ENCODE measurements at places on chromosomes 11 and 22. TPM values are rescaled to one million over a fixed set of nuclear protein-coding genes. Genes with fewer than 3 reads are reported as not detected.

UCP3 gene
- 0.22 TPM for total RNA-seq

MMP1 gene
- 326 TPM for total RNA-seq

EFEMP2 gene
- 23.2 TPM for total RNA-seq

- no peak for DNase-seq
Measured at GRCh38 chr11:133164986-133165385, 367.3 kb downstream of the OPCML start.

- DNase-seq, result no peak
Measured at GRCh38 chr11:40274017-40274416, 1185.4 kb downstream of the LRRC4C start.

- no peak for DNase-seq
Measured at GRCh38 chr11:68215087-68215445, 2.0 kb upstream of the KMT5B start.

DNA sequence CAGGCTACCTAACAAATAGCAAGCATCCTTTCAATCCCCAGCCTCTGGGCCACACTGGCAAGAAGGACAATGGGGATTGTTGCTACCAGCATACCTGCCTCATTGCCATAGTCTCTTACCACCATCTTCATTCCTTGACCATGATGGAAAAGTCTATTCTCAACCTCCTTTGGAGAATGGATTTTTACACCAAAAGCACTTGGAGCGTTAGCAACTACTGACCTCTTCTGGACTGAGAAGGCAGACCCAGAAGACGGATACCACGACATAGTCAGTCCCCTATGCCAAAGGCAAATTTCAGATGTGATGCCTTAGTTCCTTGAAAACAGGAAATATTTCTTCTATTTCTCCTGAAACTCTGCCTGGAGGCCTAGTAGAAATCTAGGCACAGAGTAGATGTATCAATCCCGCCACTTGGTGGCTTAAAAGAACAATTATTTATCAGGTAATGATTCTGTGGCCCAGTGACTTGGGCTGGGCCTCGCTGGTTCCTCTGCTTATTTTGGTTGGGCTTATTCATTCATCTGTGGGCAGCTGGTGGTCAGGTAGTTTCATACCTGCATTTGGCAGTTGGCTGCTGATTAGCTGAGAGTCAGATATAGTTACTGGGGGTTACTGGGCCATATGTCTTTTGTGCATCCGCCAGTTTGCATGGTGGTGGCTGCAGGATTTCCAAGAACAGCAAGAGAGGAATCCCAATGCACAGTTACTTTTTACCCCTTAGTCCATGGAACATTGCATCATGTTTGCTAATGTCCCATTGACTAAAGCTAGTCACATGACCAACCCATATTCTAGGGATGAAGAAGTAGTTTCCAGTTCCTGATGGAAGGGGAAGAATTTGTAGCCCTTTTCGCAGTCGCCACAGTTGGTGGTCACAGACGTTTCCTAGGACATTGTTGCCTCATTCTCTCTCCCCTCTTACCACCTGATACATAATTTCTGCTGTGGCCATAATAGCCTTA is 75.2 kb downstream of the DHCR7 start:
- no peak for DNase-seq

GRCh38 chr22:50276143-50276542 is 6.0 kb upstream of the MAPK11 start:
- peak; percentile 80 for DNase-seq

DNA sequence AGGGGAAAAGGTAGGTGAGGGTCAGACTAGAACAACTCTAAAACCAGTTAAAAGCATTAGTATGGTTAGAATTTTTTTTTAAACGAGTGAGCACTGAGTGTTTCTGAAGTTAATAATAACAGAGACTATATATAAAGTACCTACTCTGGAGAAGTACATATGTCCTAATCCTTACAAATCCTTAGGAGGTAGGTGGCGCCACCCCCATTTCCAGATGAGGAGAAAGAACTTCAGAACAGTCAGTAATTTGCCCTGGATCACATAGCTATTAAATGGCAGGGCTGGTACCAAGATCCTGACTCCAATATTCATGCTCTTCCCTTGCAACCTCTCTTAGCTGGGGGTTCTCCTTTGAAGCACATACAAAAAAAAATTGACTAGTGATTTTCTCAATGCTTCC is 80.5 kb downstream of the CLPB start:
- peak; percentile 15 for DNase-seq

- peak; percentile 4 for DNase-seq
Measured at GRCh38 chr22:19853058-19853878, 1.4 kb downstream of the GNB1L start.

DNA sequence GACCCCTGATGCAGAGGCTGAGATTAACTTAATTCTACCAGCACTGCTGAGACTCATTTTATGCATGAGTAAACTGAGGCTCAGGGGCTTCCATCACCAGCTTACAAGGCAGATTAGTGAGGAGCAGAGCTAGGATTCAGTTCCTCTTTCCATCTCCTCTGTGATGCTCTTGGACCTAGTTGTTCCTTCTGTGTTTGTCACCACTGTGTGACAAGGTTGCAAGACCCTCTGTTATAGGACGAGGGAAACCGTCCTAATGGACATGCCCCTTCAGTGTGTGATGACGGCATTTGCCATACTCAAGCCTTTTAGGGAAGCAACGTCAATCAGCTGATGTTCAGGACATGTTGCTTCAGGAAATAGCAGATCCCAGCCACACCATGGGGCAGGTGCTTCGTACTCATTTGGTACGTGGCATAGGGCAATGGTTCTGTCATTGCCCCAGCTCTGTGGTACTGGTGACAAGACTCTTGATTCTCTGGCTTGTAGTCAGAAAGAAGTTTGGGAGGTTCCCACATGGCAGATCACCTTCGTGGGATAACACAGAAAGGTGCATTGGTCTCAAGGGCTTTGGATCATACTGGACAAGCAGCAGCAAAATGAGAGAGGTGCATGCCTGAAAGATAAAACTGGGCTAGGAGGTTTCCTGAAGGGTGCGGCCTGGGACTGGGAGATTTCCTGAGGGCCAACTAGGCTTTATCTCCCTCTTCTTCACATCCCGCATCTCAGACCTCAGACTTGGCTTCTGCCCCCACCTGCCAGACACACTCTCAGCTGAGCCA is 23.9 kb upstream of the CD44 start:
- no peak for DNase-seq
